Left renal cortex interstitium (tissue), 4 donors: ENCODE measurements at places on chromosomes 1 and 21. TPM values are rescaled to one million over a fixed set of nuclear protein-coding genes. Genes with fewer than 3 reads are reported as not detected.

Gene MRPL55
- 37.4 TPM for polyA plus RNA-seq

Gene BMP8A
- 0.41 TPM for polyA plus RNA-seq

- DNase-seq = no peak
Measured at GRCh38 chr1:9730096-9730901, 78.8 kb downstream of the PIK3CD start.

- DNase-seq = no peak
Measured at GRCh38 chr1:224641030-224641429, 24.9 kb downstream of the CNIH3 start.

DNA sequence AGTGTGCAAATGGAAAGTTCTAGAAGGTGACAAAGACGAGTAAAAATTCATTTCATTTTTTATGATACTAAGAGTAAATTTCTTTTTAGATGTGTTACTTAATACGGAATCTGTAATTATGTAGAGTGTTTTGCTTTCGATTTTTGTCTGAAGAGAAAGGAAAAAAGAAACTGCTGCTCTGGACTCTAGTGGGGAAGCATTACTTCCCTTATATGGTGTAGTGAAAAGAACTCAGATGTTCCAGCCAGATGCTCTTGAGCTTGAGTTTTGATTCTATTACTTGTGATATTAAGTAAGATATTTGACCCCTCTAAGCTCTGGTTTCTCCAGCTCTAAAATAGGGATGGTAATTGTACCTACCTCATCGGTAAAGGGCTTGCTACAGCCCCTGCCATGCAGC is 12.2 kb upstream of the GPR161 start:
- no peak for DNase-seq

- no peak for DNase-seq
Measured at GRCh38 chr1:233615571-233615970, 1.7 kb downstream of the KCNK1 start.

- no peak for DNase-seq
Measured at GRCh38 chr1:191174298-191174697, 696.6 kb upstream of the BRINP3 start.

DNA sequence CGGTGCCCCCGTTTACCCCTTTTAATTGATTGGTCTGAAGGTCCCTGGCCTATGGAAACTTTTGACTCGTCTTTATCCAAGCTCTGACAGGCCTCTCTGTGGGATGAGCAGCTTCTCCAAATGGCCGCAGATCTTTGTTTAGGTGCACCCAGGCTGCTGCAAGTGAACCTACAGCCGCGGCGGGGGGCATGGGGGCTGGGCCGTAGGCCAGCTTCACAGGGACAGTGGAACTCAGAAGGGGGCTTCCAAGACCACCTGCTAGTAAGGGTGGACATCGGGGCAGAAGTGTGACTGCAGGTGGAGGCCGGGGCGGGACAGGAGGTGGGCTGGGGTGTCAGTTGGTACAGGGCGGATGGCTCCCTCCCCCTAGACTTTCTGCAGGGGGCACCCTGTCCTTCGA is 257.5 kb downstream of the SIPA1L2 start:
- DNase-seq = no peak

GRCh38 chr1:29083317-29084195 is 40.1 kb downstream of the TMEM200B start:
- no peak for DNase-seq
